ENCODE measurements at places on chromosomes 7 and 10. TPM values are rescaled to one million over a fixed set of nuclear protein-coding genes. Genes with fewer than 3 reads are reported as not detected.

SRRM3 gene
- total RNA-seq, result 2.7 TPM

STK17A gene
- total RNA-seq, result 20.7 TPM

TEX47 gene
- not detected for total RNA-seq

SEMA3D gene
- 12.1 TPM for total RNA-seq

CLRN3 gene
- total RNA-seq, result not detected

PANK1 gene
- total RNA-seq, result 4.4 TPM

PTPRE gene
- 1.1 TPM for total RNA-seq

HYCC1 gene
- total RNA-seq, result 72.2 TPM

ASZ1 gene
- total RNA-seq, result not detected

TACR2 gene
- total RNA-seq, result not detected

PROSER2 gene
- 45.7 TPM for total RNA-seq

NEBL gene
- total RNA-seq, result 14.7 TPM

MMP21 gene
- not detected for total RNA-seq

STRIP2 gene
- 2.6 TPM for total RNA-seq

TMEM229A gene
- 0.26 TPM for total RNA-seq

DRGX gene
- not detected for total RNA-seq
